Activated T-cell treated with anti-CD3 and anti-CD28 coated beads for 4 hours (primary cell): ENCODE measurements at places on chromosomes 5 and 9.

DNA sequence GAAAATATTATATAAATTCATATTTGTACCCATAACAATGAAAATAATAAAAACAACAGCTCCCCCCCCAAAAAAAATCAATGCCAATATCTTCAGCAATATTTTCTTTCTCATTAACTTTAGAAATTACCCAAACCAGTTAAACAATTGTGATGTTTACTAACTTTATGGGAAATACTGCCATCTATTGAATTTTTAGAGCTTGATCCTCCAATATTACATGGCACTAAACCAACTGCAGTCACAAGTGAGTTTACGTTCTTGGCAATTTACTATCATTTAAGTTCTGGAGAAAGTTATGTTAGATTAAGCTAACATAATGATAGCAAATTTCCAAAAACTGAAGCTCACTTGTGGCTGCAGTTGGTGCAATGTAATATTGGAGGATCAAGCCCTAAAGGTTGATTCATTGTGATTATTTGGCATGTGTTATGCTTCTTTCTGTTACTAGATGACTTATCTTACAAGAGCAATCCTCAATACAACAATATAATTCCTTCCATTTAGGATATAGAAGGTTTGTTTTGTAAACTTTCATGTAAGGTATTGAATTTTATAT lies 379.5 kb downstream of the CDH18 start:
- DNase-seq: no peak

DNA sequence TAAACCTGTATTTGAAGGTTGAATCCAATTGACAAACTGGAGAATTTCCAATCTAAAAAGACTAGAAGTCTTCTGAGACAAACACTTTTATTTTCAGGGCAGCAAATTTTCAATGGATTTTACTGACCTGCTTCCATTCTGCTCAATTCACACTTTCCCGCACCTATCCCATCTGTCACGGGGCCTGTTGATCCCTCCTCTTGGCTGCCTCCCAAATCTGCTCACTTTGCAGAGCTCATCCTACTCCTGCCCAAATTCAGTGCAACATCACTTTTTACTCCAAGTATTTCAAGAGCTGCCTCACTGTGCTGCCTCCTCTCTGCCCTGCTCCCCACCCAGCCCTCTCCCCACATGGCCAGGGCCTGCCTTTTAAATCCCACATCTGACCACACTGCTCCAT lies 35.1 kb downstream of the GOLM1 start:
- DNase-seq: no peak

DNA sequence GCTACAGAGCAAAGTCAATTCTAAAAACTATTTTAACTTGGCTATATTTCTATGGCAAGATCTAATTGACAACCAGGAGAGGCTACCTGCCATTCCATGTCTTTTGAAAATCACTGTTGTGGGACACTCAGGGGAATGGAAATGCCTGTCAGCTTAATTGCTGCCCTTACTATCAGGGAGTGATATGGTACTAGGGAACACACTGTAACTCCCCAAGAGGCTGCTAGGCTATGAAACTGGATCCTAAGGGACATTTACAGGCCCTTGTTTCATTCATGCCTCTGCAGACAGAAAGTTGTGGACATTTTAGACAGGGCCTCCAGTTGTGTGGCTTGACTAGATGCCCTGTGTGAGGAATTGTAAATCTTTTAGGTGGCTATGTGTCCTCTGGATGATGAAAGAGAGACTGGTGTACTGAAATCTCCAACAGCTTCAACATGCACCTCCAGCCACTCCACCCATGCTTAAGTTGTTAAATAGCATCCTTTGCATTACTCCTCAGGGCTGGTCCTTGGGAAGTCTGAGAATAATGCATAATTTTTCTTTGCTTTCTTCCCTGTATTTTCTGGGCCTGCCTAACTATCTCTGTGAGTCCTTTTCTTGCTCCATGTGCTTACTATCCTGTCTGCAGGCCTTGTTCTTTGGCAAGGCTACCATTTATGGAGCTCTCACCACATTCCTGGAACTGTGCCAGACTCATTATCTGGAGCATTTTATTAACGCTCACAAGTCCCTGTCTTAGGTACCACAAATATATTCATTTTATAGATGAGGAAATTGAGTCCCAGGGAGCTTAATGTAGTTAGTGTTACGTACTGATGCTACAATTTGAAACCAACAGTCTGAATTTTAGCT lies 3.2 kb downstream of the MROH2B start:
- no peak for DNase-seq

- DNase-seq: no peak
These were observed 9.2 kb upstream of the IL7R start for GRCh38 chr5:35847491-35847890.

- no peak for DNase-seq
These were observed 9.3 kb upstream of the MEGF9 start for GRCh38 chr9:120723565-120723964.

- no peak for DNase-seq
These were observed 44.4 kb upstream of the SNX2 start for GRCh38 chr5:122730456-122730855.

GRCh38 chr5:15501091-15501791 lies 1.3 kb downstream of the FBXL7 start:
- DNase-seq: no peak

GRCh38 chr9:116760636-116761035 lies 73.5 kb downstream of the TRIM32 start:
- DNase-seq: no peak
